ENCODE measurements at places on chromosomes 4 and X. TPM values are rescaled to one million over a fixed set of nuclear protein-coding genes. Genes with fewer than 3 reads are reported as not detected.

The PDE5A gene
- total RNA-seq: 26.7 TPM

The CLCN4 gene
- 11.8 TPM for total RNA-seq

The SCRG1 gene
- total RNA-seq: 0.79 TPM

The SOD3 gene
- 80.0 TPM for total RNA-seq

The MMRN1 gene
- 24.1 TPM for total RNA-seq

The SHOX gene
- total RNA-seq: not detected

The CNKSR2 gene
- total RNA-seq: 3.8 TPM

The INTS6L gene
- total RNA-seq: 6.2 TPM

The CFAP47 gene
- total RNA-seq: 0.26 TPM

The SLITRK4 gene
- total RNA-seq: 0.47 TPM

The TIGD4 gene
- total RNA-seq: 0.39 TPM

The GYG2 gene
- 1.5 TPM for total RNA-seq

DNA sequence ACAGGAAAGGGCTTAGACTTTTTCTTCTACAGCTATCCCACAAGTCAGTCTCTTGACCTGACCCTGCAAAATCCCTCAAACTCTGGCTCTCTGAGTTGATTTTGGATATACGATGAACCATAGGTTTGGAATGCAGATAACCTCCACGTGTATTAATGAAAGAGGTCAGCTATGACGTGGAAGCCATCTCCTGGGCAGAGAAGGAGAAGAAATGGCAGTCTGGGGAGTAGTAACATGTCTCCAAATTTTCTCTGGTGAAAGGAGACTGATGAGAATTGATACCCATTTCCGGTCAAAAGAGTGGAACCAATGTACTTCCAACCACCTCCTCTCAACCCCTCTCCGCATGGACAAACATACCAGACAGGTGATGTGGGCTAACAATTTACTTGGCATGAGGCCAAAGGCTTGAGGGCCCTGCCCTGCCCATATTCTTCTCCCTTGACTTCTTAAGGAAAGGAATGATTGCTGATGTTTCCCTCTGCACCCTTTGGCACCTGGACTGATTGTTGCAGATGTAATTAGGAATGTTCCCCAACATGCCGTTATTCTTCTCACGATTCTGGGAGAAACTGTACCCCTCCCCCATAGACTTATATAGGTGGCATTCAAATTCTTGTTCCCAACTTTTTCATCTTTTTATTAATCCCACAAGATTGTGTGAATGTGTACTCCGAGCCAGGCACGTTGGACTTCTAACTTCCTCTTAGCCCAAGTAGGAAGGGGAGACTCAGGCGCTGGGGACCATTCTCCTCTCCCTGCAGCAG lies 580 bp upstream of the PLS3 start:
- DNase-seq: no peak

DNA sequence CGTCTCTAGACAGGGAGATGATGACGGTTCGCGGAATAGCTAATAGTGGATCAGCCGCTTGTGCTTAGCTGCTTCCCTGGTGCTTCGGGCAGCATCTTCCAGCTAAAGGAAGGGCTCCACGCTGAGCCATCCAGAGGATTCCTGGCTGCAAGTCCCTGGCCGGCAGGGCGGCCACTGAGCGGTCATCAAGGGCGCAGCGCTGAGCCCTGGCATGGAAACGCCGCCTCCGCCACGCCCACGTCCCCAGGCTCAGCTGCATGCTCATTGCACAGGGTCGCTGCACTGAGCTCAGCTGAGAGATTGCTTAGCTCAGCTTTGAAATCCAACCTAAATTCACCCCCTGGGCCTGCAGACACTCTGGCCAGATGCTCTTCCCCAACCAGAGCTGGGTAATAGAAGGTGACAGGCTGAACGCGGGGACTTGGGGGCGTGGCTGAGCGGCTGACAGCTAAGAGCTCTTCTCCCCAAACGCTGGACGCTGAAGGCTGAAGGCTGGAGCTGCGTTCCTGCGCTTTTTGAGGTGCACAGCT lies 118.2 kb upstream of the KIT start:
- DNase-seq: peak; percentile 36

- DNase-seq: no peak
Measured at GRCh38 chr4:143307531-143307930, 29.1 kb upstream of the GAB1 start.

DNA sequence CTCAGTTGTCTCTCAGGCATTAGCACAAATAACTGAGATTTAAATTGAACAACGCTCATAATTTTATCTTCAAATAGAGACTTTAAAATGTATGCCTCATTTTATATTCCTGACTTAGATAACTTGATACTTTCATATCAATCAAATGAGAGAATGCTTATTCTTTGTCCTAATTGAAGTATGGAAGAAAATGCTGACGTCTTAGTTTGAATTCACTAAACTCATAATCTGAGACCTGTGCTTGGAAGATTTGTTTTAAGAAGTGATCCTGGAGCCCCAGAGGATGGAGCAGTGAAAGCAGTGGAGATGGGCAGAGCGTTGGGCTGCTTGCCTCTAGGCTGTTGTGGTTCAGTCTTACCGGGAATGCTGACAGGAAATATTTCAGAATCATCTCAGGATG lies 76.1 kb downstream of the ZNF518B start:
- no peak for DNase-seq

DNA sequence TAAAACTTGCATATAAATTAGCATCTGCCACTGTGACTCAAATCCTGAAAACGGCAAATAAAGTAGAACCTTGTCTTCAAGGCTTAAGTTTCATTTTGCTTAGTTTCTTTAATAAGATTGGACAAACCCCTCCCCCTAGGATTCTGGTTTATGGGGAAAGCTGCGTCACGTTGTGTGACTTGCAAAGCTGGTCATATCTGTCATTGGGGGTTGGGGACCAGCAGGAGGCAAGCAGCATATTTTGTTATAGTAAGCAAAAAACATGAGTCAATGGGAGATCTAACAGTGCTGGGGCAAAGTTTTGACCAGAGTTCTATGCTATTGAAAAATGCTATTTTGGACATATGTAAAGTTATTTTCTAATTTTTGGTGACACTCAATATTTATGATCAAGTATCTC lies 407.3 kb downstream of the PCDH18 start:
- DNase-seq: no peak

GRCh38 chr4:14264437-14264836 lies 636.9 kb upstream of the BOD1L1 start:
- no peak for DNase-seq

DNA sequence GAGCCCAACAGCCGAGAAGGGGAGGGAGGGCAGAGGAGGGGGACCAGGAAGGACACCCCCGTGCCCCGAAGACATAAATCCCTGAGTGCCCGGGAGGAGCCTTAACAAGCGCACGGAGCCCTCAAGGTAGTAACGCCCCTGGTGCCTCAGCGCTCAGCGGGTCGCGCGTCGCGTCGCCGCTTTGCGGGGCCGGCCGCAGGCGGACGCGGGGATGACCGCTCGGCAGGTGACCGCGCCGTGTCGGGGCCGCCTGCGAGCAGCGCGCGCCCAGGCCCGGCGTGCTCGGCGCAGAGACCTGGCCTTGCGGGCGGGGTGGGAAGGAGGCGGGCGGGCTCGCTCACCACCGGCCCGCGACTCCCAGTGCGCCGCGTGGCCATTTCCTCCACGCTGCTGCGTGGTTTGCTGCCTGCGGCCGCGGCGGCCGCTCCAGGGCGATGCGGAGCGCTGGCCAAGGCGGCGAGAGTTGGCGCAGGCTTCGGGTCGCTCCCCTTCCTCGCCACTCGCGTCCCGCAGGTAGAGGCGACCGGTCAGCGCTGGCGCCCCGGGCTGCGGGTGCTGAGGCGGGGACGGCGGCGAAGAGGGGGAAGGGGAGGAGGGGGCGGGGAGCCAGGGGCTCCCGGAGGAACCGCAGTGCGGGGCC lies 632 bp downstream of the CCSER1 start:
- peak; percentile 23 for DNase-seq

- no peak for DNase-seq
Measured at GRCh38 chr4:153579872-153580271, 104.2 kb upstream of the TLR2 start.

- DNase-seq: no peak
Measured at GRCh38 chr4:39078829-39079228, 16.8 kb downstream of the KLHL5 start.

DNA sequence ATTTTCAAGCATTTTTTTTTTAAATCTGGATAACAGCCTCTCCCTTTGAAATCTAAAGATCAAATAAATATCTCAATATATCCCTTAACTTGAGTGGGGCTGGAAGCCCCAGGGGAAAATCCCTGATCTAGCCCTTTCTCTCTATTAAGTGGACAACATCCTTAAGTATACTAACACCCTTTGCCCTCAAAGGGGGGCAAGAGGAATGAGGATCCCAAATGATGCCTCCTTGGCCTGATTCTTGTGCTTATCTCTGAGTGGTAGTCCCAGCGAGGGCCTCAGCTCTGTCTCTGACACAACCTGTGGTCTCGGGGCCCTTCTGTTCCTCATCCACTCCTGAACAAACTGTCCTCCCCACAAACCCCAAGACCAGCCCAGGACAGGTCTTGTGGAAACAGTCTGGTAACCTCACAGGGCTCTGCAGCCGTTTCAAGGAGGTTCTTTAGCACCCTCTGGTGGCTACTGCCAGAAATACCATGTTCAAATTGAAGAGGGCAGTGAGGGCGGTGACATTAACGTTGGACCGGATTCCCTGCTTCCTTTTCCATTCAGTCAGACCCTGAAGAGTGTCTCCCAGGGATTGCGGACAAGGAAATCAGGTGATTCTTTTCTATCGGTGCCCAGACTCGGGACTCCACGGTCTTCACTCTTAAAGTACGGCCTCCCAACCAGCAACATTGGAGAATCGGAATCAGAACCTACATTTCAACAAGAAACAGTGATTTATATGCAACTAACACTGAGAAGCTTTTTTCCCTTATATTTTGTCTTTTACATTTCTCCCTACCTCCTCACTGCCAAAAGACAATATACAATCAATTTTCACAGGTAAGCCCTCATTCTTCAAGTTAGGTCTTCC lies 13.0 kb downstream of the CXCL13 start:
- DNase-seq: peak; percentile 83

DNA sequence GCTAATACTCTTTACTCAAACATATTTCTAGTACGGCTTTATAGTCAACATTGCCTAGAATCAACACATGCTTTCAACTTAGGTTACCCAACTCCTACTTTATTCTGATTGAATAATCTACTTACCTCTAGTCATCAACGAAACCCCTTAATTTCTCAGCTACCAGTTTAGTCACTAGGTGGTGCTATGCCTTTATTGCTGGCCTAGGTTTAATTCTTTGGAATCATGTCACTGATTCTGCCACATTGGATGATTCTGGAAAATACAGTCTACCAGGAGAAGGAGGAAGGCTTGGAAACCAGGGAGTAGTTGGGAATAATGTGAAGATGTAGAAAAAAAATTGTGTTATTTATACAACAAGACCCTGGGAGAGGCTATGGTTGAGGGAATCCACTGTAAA lies 167.7 kb downstream of the DCAF12L2 start:
- no peak for DNase-seq

DNA sequence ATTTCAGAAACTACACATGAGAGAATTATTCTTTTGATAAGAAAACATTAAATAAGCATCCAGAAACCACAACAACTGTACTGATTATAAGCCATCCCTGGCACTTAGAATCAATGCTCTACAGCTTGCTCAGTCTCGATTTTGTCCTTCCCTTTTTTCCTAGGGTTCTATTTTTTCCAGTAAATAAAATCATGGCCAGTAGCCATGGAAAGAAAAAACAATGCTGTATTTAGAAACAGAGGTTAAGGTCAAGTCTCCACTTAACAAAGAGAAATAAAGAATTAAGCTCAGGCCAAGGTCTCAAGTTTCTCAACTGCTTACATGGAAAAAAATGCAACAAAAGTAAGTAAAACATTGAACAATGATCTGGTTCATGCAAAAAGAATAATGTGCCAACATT lies 38.7 kb upstream of the GRID2 start:
- DNase-seq: peak; percentile 32

GRCh38 chr4:134762053-134762452 lies 560.5 kb upstream of the PABPC4L start:
- DNase-seq: no peak

GRCh38 chr4:1250527-1250812 lies 1.5 kb upstream of the CTBP1 start:
- DNase-seq: no peak

DNA sequence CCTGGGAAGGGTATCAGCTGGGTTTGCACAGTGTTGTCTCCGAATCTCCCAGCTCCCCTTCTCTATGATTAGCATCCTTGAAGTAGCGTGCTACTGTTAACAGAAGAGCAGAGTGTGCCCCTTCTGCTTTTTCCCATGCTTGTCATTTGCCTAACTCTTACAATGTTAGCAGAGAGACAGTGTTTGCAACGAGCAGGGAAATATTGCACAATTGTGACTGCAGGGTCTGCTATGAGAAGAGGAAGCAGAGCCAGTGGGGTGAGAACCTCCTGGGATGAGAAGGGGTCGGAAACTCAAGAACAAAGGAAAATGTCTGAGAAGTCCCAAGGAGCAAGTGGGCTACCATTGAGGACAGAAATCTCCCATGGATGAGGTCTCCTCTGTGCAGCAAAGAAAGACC lies 7.8 kb upstream of the CHRNA9 start:
- DNase-seq: peak; percentile 45

DNA sequence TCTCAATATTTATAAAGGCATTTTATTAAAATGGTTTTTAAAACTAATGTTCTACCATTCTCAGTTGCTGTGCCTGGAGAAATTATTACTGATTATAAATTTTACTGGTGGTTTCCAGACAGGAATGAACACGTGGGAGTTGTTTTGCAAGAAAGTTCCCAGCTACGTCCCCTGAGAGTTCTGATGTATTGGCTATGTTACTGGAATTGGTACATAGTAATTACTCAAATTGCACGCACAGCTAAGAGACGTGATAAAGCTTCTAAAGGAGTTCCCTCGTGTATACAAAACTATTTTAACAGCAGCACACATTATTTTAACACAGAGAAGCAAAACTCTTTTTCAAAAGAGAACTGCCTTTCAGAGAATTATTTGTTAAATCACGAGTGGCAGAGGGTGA lies 292.2 kb downstream of the NLGN4X start:
- no peak for DNase-seq

DNA sequence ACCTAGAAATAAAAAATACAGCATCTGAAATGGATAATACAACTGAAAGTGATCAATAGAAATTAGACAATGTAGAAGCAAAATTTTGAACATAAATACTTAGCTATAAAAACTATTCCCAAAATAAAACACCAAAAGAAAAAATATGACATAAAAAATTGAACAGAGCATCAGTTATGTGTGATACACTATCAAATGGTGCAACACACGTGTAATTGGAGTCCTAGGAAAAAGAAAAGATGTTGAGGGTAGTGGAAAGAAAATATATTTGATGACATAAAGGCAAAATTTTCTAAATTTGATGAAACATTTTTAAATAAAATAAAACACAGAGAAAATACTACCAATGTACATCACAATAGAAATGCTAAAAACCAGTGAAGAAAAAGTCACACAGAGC lies 63.1 kb downstream of the NPY2R start:
- DNase-seq: no peak

- peak; percentile 24 for DNase-seq
Measured at GRCh38 chrX:106177106-106177981, 9.2 kb downstream of the PWWP3B start.

Measured in left lung (tissue), 14 donors.